ENCODE measurements at places on chromosomes 7 and 10.

DNA sequence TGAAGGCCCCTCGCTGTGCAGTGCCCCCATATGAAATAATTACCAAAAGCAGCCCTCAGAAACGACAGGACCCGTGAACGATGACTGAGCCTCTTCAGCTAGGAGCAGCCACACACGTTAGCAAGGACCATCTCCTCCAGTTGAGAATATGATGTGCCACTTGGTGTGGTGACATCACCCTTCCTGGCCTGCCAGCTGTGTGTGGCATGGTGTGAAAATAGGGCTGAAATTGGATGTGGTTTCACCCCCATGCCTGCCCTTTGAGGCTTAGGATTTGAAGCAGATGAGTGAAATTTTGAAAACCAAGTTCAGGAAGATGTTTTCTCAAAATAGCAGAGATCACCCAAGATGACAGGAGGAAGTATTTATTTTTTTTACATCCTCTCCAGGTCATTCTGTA, 49.1 kb upstream of the BTBD16 start:
- no peak for DNase-seq

- no peak for DNase-seq
These were observed 51.9 kb downstream of the THSD7A start for GRCh38 chr7:11779864-11780674.

GRCh38 chr10:59281861-59282260, 80.5 kb downstream of the FAM13C start:
- DNase-seq, result no peak

- no peak for DNase-seq
These were observed 21.3 kb upstream of the EVX1 start for GRCh38 chr7:27221201-27221797.

DNA sequence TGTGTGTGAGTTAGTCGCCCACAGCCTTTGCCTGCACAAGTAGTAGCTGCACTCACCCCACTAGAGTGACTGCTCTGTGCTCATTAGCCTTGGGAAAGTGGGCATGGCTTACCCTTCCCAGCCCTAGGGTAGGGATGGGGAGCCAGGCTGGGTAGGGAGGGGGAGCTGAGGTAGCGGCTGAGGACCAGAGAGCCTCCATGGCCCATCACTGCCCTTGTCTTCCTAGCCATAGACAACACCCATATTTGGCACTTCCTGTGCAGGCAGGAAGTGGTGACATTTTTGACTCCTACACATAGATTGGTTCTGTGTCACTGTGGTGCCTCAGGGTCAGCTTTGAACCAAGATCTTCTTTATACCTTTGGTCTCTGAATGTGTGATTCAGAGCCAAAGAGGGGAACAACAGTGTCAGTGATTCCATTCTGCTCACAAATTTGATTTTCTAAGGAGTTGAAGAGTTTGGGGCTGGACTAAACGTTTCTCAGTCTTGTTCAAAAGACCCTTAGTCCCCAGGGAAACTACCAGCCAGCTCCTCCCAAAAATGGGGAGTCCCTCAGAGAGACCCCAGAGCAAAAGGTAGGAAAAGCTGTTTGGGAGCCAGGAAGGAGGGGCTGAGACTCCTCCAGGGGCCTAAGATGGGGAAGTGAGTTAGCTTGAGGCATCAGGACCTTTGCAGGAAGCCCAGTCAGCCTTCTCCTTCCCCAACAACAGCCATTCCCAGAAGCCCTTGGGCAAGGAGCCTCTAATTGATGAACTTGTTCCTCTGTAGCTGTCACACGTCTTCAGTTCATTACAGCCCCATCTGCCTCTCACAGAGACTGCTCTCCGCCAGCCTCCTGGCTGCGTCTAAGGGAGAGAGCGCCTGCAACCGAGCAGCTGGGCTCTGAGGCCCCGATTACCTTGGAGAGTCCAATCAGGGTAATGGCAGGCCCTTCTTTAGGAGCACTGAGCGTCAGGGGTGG, 135.0 kb downstream of the CDH23 start:
- no peak for DNase-seq

DNA sequence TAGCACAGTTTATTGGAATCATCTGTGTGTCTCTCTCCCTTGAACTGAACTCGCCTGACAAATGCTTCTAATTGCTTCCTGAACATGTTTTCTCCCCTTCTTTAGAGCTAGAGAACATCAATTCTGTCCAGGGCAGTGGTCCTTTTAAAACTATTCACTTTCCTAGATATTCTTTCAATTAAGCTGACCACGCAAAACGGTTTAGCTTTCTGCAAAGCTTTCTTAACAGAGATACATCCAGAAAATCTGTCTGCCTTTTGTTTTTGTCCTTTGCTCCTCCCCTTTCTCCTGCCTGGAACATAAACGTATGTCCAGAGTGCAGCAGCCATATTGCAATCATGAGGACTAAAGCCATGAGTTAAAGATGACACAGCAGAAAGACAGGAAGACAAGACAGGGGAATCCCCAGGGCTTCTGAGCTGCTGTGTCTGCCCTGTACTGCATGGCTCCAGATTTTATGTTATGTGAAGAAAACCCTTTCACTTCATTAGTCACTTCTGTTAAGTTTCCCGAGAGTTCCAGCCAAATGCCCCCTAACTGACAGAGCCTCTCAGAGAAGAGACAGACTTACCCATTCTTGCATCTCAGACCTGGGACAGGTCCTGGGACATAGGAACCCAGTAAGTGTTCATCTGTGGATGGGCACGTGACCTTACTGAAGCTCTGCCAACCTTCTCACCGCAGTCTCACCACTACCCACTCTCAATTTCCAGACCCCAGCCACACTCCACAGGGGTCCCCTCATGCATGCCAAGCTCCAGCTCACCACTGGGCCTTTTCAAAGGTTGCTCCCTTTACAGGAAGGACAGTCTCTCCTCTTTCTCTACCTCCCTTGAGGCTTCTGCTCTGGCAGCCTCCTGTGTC, 35.0 kb upstream of the CPXM2 start:
- DNase-seq, result no peak

DNA sequence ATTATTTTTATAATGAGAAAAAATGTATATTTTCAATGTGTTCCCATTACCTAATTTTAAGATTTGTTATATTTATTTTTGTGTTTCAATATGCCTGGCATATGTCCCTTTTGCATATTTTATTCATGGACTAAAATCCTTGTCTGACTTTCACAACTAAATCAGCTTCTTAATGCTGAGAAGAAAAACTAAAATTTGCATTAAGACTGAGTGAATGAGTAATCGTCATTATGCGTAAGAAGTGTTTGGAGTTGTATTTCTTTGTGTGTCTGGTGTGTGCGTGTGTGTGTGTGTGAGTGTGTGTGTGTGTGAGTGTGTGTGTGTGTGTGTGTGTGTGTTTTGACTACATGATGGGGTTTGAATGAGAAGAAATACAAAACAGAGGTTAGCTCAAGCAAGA, 201.7 kb upstream of the SP8 start:
- no peak for DNase-seq

DNA sequence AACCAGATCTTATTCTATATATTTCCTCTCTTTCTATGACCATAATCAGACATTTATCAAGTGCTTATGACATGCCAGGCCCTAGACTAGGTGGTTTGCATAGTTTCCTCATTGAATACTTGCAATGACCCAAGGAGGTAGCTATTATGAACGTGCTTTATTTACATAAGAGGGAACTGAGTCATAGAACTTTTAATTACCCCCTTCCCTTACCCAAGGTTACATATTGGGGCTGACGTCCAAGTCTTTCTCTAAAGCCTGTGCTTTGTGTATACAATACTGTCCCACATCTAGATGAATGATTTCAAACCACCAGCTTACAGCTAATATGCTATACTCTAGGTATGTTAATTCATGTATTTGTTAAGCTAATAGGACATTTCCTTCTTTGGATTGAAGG, 91.9 kb upstream of the NPY start:
- DNase-seq, result no peak

GRCh38 chr7:104126411-104126841, 81.4 kb downstream of the ORC5 start:
- no peak for DNase-seq

Data from stimulated activated CD4-positive, alpha-beta T cell treated with anti-CD3 and anti-CD28 coated beads, Interleukin-1b, Interleukin-23, amount 100 ng/mL, for 24 hours (primary cell).